ENCODE measurements at places on chromosomes 4 and X. TPM values are rescaled to one million over a fixed set of nuclear protein-coding genes. Genes with fewer than 3 reads are reported as not detected.

H2BW2 gene
- total RNA-seq: not detected

TMEM144 gene
- total RNA-seq: 8.1 TPM

SYTL5 gene
- 3.9 TPM for total RNA-seq

SSX1 gene
- not detected for total RNA-seq

SULT1E1 gene
- total RNA-seq: 0.52 TPM

DNA sequence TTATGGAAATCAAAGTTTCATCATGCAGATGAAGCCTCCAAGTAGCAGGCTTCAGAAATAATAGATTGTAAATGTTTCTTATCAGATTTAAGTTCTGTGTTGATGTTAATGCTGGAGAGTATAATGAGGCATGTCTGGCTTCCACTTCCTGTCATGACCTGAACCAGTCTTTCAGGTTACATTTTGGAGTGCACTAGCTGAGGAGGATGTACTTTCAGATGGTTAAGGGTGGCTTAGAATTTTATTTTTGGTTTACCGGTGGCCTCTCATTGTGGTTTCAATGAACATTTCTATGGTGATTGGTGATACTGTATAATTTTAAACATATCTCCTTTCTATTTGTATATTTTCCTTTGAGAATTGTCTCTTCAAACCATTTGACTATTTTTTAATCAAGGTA lies 890.4 kb downstream of the SH3BGRL start:
- no peak for ATAC-seq

- ATAC-seq: no peak
Observed at GRCh38 chr4:24112466-24112865, 222.6 kb upstream of the PPARGC1A start.

DNA sequence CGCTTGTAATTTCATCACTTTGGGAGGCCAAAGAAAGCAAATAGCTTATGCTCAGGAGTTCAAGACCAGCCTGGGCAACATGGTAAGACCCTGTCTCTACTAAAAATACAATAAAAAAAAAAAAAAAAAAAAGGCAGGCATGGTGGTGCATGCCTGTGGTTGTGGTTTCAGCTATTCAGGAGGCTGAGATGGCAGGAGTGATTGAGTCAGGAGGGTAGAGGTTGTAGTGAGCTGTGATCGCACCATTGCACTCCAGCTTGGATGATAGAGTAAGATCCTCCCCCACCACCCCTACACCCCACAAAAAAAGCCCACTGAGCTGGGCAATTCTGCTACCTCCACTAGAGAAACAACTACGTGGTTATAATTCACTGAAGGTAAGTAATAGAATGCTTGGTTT lies 118.8 kb upstream of the PCDH18 start:
- no peak for ATAC-seq

- ATAC-seq: no peak
Observed at GRCh38 chr4:8215001-8215427, 15.9 kb downstream of the SH3TC1 start.

GRCh38 chrX:74445099-74445498 lies 23.8 kb downstream of the SLC16A2 start:
- no peak for ATAC-seq

DNA sequence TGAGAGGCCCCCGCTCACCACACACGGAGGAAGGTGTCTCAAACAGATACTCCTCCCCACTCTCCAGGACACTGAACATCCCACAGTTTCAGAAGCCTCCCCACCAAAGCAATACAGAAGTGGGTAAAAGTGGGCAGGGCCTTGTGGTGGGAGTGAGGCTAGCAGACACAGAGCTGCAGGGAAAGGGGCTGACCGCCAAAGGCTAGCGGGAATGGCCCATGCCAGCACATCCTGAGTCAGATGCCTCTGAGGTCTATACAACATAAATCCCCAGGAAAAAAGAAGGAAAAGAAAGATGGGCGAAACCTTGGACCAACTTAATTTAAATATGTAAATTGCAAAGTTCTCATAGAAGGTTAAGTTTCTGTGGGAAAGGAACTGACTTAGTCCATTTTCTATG lies 21.9 kb upstream of the ARHGAP10 start:
- ATAC-seq: no peak

- no peak for ATAC-seq
Observed at GRCh38 chr4:73109493-73109892, 40.0 kb upstream of the COX18 start.

- ATAC-seq: peak; percentile 89
Observed at GRCh38 chrX:9829308-9830267, 43.4 kb downstream of the SHROOM2 start.

Measured in esophagus mucosa (tissue), 1 donor.